ENCODE measurements at places on chromosomes 7 and 10. TPM values are rescaled to one million over a fixed set of nuclear protein-coding genes. Genes with fewer than 3 reads are reported as not detected.

The TACR2 gene
- 0.52 TPM for total RNA-seq

The HTR5A gene
- total RNA-seq: not detected

The BTBD16 gene
- not detected for total RNA-seq

The MCM7 gene
- 49.5 TPM for total RNA-seq

The CDHR1 gene
- total RNA-seq: 2.5 TPM

The HKDC1 gene
- total RNA-seq: 0.88 TPM

The FZD8 gene
- 37.6 TPM for total RNA-seq

DNA sequence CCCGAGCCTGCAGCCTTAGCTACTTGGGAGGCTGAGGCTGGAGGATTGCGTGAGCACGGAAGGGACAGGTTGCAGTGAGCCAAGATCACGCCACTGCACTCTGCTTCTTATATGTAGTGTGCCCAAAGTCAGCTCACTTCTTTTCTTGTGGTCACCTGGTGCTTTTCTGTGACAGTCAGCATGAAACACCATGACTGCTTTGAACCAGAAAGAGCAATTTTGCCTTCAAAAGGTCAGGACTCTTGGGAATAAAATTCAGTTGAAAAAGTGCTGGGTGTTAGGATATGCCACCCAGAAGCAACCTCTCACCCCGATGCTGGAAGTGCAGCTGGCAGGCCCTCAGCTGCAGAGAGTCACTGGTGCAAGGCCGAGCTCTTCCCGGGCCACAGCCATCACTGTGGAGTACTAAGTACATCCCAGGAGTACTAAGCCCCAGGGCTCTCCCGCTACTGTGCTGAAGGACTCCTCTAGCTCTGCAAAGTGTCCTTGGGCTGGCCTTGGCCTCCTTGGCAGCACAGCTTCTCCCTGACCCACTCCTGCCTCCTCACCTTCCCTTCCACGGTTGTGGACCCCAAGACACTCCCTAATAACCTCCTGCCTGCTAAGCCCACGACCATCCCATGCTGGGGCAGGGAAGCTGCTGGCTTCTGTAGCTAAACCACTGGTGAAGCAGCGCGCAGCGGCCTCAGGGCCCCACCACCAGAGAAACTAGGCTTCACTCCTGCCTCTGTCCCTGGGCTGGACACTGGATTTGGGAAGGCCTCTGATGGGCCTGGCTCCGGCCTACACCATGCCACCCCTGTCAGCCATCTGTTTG, 17.6 kb upstream of the GDI2 start:
- DNase-seq: no peak

GRCh38 chr10:50456719-50457118, 167.0 kb downstream of the SGMS1 start:
- DNase-seq: no peak

- DNase-seq: peak; percentile 39
Observed at GRCh38 chr10:71039551-71039950, 151.2 kb upstream of the PCBD1 start.

DNA sequence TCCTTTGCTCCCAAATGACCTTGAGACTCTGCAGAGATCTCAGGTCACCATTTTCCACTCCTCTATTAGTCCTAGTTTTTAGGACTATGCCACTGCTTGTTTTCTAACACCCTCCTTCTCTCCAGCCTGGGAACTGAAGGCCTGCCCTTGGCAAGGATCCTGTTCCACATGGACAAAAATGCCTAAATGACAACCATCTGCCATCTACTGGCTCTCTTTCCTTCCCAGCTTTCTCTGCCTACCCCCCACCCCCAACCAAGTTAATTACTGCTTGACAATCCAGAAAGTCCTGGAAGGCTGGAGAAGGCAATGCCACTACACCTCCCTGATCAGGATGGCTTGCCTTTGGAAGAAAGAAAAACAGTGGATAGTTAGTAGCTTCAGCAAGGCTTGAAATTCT, 44.8 kb upstream of the SP8 start:
- no peak for DNase-seq
